Stimulated activated naive CD8-positive, alpha-beta T cell treated with anti-CD3 and anti-CD28 coated beads, Interleukin-15, Interleukin-2, amounts not matched to agents 100 U/mL and 50 U/mL, for 24 hours (primary cell): ENCODE measurements at places on chromosomes 5 and 9.
A peak's percentile ranks its signal among the peaks of the same experiment; 100 is the strongest.

GRCh38 chr9:88256216-88256615, 117.9 kb upstream of the SPATA31C2 start:
- no peak for DNase-seq

GRCh38 chr5:140194662-140195061, 19.7 kb downstream of the CYSTM1 start:
- no peak for DNase-seq

GRCh38 chr5:29412979-29413378, 1780.5 kb upstream of the CDH6 start:
- DNase-seq, result no peak

- no peak for DNase-seq
Observed at GRCh38 chr5:128101676-128102075, 18.1 kb downstream of the SLC12A2 start.

GRCh38 chr5:176574297-176574591, 25.1 kb downstream of the CDHR2 start:
- DNase-seq, result no peak

DNA sequence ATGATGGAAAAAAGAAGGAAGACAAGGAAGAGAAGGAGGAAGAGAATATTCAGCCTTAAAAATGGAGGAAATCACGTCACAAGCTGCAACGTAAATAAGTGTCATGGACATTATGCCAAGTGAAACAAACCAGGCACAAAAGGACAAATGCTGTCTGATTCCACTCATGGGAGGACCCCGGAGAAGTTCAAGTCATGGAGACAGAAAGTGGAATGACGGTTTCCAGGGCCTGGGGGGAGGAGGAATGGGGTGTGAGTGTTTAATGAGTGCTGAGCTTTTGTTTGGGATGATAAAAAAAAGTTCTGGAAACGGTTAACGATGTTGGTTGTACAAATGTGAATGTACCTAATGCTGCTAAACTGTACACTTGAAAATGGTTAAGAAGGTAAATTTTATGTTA, 439.5 kb downstream of the GADD45G start:
- DNase-seq, result no peak

GRCh38 chr9:96026655-96027213, 151.2 kb downstream of the ERCC6L2 start:
- DNase-seq, result no peak

DNA sequence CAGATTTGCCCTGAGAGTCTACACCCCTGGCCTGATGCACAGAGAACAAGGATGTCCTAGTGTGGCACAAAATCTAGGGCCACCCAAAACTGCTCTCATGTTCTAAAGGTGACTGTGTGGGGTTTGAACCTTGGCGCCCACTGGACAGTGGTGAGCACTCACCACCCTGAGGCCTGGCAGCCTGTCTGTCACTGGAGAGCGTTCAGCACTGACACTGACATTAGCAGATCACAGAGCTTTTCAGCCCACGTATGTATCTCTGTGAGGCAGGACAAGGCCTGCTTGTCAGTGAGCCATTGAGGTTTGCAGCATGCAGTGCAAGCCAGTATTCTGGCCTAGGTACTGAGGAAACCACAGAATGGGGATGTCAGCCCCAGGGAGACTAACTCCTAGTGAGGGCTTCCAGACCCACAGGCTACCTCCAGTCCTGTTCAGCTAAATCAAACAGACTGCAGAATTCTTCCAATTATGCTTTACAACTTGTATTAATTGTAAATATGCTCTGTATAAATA, 38.9 kb upstream of the SLC2A8 start:
- no peak for DNase-seq

GRCh38 chr5:35247648-35248034, 17.4 kb upstream of the PRLR start:
- no peak for DNase-seq

- DNase-seq, result no peak
Observed at GRCh38 chr9:133728856-133729616, 9.1 kb downstream of the SARDH start.

- DNase-seq, result no peak
Observed at GRCh38 chr5:123124126-123124858, 35.3 kb downstream of the PRDM6 start.

GRCh38 chr5:132496191-132496630, 5.6 kb upstream of the IRF1 start:
- DNase-seq, result peak; percentile 86

- DNase-seq, result no peak
Observed at GRCh38 chr5:15646371-15646770, 146.4 kb downstream of the FBXL7 start.

GRCh38 chr5:1961304-1961946, 78.7 kb upstream of the IRX4 start:
- DNase-seq, result no peak

DNA sequence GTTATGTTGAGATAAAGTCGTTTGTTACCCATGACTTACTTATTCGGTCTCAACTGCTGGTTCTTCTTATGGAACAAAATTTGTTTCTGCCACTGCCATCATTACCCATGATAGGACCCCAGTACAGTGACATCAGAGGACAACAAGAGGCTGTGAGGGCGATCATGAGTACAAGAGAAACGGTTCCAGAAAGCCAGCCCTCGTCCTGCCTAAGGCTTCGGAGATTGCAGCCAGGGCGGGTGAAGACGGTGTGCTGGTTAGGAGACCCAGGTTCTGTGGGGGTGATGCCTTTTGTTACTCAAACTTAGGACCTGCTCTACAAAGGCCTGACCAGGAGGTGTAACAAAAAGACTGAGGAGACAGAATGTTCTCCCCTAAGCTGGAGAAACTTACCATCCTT, 10.9 kb downstream of the FYB1 start:
- peak; percentile 48 for DNase-seq

DNA sequence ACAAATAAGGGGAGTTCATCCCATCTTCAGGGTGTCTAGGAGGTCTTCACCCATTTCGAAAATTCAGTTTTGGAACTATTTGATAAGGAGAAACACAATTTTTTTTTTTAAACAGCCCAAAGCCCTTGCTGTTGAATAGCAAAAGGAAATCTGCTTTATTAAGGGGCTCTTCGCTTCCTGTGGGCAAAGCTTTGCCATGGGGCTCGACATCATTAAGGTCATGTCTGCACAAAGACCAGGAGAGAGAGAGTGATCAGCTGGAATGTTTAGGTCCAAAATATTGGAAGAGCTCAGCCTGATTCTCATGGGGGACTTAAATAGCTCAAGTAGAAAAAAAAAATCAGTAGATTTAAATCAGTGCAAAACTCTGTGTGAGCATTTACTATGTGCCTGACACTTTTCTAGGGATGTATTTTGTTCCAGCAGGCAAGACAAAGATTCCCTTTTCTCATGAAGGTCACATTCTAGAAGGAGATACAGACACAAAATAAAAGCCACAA, 564.6 kb upstream of the KLF4 start:
- DNase-seq, result no peak
